ENCODE measurements at places on chromosomes 3 and 15. TPM values are rescaled to one million over a fixed set of nuclear protein-coding genes. Genes with fewer than 3 reads are reported as not detected.

Gene SPSB4
- total RNA-seq, result 1.1 TPM

Gene C3orf20
- not detected for total RNA-seq

Gene SCAANT1
- total RNA-seq, result not detected

Gene CASR
- total RNA-seq, result not detected

Gene DGKG
- 16.7 TPM for total RNA-seq

Gene UBAP1L
- total RNA-seq, result 3.7 TPM

Gene SLC22A13
- total RNA-seq, result 2.2 TPM
